ENCODE measurements at places on chromosomes 1 and 21. TPM values are rescaled to one million over a fixed set of nuclear protein-coding genes. Genes with fewer than 3 reads are reported as not detected.

Gene PLA2G2D
- not detected for total RNA-seq

Gene FBXO2
- not detected for total RNA-seq

DNA sequence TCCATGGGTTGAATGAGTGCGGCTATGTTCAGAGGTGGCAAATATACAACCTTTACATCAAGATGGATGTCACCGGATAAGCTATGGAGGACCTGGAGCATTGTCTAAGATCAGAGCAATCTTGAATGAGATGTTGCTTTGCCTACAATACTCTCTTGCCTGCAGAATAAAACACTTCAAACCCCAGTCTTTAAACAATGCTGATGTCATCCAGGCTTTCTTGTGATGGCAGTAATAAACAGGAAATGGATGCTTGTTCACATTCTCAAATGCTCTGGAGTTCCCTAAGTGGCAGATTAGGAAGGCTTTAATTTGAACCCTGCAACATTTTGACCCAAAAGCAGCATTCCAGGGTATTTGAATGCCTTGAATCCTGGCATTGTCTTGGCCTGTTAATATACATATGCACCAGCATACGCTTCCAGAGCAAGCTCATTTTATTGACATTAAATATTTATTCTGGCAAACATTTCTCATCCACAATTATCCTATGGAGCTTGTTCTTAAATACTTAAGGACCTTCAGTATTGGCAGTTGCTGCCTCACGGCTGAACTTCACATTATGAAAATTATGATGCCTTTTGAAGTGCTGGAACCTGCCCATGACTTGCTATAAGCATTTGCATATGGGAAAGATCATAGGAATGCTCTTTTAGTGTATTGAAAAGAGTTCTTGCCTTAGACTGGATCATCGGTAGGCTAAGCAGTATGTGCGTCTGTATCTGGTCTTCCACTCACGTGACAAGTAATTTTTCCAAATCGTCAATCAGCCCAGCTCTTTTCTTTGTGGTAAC is 422.7 kb downstream of the SIPA1L2 start:
- DNase-seq, result no peak

DNA sequence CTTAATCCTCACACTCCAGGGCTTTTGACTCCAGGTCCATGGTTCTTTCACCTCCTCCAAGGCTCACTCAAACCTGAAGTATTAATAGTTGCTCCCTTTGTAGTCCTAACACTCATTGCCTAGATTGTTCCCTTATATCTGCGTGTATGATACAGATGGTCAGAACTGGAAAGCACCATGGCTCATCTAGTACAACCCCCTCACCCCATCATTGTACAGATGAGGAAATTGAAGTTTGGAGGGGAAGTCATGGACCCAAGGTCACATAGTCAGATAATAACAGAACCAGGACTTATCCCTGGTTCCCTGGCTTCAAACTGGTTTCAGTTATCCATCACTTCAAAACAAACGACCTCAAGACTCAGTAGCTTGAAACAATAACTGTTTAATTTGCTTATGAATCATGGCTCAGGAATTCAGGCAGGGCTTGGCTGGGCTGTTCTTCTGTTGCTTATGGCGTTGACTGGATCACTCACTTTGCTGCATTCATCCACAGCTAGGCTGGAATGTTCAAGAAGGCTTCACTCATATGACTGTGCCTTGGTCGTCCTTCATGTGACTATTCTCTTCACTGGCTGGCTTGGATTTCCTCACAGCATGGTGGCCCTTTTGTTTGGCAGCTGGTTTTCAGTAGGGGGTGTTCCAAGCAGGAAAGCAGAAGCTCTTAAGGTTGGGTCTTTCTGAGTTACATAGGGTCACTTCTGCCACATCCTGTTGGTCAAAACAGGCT is 5.0 kb downstream of the NOS1AP start:
- peak; percentile 14 for DNase-seq

- DNase-seq, result no peak
Measured at GRCh38 chr1:47779613-47780012, 217.6 kb downstream of the TRABD2B start.
